Left lobe of liver (tissue), 2 donors: ENCODE measurements at places on chromosomes 12 and 14. TPM values are rescaled to one million over a fixed set of nuclear protein-coding genes. Genes with fewer than 3 reads are reported as not detected.
A peak's percentile ranks its signal among the peaks of the same experiment; 100 is the strongest.

The DBX2 gene
- not detected for total RNA-seq

The HPD gene
- total RNA-seq: 1,410 TPM

The MIP gene
- 0.60 TPM for total RNA-seq

The LPAR5 gene
- total RNA-seq: 0.88 TPM

The SIX4 gene
- 0.10 TPM for total RNA-seq

The SLC38A4 gene
- 518 TPM for total RNA-seq

The OR2AP1 gene
- total RNA-seq: not detected

The CEP290 gene
- total RNA-seq: 3.4 TPM

The LRRC10 gene
- total RNA-seq: not detected

The KRT82 gene
- not detected for total RNA-seq

GRCh38 chr12:56863789-56864188 is 70.4 kb downstream of the SDR9C7 start:
- DNase-seq: no peak

DNA sequence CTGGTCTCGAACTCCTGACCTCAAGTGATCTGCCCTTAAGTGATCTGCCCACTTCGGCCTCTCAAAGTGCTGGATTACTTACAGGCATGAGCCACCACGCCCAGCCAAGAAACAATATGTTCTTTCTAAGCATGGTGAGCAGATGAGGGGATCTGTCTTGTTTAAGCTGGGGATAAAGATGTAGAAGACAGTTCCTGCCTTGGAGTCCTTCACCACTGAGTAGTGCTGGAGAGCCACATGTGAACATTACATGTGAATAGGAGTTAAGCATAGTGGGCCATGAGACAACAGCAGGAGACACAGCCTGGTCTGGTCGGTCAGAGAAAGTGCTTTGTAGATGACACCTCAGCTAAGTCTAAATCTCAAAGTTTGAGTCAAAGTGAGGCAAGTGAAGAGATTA is 26.0 kb downstream of the TMBIM6 start:
- DNase-seq: no peak

DNA sequence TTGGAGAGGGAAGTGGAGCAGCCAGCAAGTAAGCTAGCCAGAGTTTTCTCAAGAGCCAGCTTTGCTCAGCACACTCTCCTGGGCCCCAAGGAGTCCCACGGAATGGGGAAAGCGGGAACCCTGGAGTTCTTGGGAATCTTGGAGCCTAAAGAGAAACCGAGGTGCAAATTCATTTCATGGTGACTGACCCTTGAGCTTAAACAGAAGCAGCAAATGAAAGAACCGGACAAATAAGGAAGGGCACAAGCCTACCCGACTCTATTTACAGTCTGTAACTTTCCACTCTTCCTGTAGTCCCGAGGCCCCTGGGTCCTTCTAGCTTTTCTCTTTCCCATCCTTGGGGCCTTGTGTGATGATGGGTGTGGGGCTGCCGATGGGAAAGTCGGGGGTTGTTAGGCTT is 18.1 kb upstream of the TIGAR start:
- DNase-seq: no peak

GRCh38 chr12:7451756-7452155 is 7.8 kb upstream of the CD163L1 start:
- DNase-seq: no peak

DNA sequence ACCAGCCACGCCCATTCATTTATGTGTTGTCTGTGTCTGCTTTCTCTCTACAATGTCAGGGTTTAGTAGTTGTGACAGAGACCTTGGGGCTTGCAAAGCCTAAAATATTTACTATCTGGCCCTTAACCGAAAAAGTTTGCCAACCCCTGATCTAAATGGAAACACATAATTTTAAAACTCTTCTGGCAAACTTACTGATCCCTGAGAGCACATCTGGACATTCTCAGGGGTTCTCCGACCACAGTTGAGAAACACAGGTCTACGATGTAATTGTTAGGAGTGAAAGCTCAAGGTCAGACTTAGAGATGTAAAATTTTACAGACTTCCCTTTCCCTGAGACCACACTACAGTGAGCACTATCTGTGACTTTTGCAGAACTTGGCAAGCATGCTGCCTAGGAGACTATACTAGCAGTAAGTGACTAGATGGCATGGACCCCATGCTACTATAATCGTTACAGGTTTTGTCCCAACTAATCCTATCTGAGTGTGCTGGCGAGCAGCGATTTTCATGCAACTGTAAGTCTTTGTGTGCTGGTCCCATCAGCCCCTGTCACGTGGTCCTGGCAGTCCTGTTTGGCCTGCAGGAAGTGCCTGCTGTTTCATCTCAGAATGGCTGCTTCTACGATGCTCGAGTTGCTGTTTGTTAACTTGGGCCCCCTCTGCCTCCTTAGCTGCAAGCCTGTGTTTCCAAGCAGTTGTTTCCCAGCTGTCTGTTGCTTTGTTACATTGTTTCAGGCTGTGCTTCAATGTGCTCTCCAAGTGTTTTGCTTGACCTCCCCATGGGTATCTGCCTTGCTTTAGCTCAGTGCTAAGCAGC is 21.6 kb downstream of the TMTC2 start:
- DNase-seq: no peak

DNA sequence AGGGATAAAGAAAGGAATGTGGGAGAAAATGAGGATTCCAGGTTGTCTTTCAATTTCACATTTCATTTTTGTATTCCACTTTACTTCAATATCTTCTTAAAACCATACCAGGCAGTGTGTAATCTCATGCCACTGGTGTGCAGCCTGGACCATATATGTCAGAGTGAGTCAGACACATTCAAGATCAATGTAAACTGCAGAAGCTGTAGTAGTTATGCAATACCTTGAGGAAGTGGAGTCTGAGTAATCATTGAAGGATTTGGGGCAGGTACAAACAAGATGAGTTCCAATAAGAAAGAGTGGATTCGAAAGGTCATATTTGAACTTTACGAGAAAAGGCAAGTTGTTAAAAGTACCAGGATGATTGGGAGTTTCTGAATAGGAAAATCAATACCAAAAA is 14.1 kb downstream of the PLCZ1 start:
- DNase-seq: no peak

DNA sequence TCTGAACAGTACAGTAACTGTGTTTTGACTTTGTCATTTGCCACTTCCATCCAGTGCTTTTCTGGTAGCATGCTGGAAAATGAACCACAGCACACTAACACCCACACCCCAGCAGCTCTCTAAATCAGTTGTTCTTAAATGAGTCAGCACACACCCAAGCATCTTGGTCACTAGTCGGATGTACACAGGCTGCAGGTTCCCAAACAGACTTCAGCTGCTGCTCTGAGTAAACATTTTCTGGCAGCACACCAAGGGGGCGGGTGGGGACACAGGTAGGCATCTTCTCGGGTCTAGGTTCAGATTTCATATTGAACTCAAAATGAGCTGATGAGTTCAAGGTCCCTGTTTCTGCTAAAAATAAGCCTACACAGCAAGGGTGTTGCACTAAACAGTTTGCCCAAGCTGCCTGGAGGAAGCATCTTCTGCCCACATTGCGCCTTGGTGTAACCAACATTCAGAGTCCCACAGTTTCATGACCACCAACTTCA is 39.8 kb downstream of the IFNG start:
- no peak for DNase-seq

DNA sequence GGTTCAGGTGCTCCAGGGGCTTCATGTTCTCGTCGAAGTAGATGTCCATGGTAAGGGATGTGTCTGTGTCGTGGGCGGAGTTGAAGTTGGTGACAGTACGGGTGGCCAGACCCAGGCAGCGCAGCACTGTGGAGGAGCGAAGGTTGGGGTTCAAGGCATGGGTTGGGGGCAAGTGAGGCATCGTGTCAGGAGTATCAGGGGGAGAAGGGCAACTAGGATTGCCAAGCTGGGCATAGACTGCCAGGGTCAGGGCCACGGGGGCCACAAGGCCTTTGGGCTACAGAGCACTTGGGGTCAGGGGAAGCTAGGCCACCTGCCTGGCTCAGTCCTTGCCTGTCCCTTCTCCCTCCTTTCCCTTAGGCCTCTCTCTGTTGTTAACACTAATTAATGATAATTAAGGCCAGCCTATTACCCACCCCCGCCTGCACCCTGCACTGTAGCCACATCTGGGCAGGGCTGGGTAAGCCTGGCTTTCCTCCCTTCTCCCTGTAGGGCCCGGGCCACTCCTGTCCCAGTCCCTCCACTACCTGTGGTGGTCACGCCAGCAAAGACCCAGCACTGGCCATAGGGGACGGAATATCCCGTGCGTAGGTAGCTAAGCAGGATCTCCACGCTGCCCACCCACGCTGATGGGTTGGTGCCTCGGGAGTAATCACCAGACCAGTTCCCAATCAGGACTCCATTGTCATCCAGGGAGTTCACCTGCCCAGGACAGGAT is 4.3 kb downstream of the TGM1 start:
- DNase-seq: no peak

DNA sequence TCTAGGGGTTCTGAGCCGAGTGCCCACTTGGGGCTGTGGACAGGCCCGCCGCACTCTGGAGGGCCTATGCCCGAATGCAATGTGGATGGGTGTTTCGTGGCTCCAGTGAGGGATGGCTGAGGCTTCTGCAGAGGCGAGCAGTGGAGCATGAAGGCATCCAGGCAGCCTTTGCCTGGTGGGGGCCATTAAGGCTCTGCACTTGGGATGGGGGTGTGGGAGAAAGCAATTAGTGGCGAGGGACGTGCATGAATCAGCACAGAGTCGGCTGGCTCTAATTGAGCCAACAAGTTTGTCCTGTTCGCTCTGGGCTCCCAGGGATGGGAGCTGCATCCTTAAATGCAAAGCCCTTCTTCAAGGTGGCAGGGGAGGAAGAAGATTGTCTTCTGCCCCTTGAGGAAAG is 346.9 kb upstream of the FKBP4 start:
- DNase-seq: no peak

- DNase-seq: no peak
Observed at GRCh38 chr14:89619596-89619995, 202.6 kb upstream of the FOXN3 start.

GRCh38 chr12:103986829-103987228 is 21.2 kb downstream of the TDG start:
- DNase-seq: no peak

- no peak for DNase-seq
Observed at GRCh38 chr14:87170179-87170578, 822.8 kb downstream of the GALC start.

- DNase-seq: no peak
Observed at GRCh38 chr12:9711664-9712063, 21.2 kb downstream of the CLECL1 start.

DNA sequence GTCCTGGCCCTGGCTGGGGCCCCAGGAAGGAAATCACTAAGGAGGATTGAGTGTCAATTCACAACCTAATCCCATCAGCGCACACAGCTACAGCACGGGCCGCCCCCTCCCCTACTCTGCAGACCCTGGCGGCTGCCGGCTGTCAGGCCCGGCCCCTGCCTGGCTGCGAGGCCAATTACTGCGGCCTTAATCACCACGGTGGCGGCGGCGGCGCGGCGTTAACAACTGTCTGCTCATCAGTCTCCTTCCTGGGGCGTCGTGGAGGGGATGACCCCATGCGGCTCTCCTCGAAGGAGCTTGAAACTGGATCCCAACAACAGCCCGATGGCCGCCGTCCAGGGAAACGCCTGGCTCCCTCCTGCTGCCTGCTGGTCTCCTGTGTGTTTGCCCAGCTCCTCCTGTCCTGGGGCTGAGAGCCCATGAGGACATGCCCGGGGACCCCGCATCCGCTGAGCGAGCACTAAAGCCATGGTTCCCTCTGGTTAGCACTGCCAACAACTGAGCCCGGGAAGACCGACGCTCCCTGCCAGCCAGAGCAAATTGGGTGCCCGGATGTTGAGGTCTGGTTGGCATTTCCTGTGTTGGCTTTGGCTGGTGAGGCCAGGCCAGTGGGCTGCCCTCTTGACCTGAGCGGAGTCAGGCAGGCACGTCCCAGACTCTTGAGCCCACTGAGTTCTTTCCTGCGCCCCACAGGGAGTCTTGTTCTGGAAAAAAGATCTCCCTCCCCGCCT is 21.8 kb upstream of the EIF2B2 start:
- DNase-seq: no peak

GRCh38 chr12:49705479-49706134 is 1.6 kb downstream of the FMNL3 start:
- no peak for DNase-seq

- peak; percentile 52 for DNase-seq
Observed at GRCh38 chr12:64699504-64700115, 59.6 kb downstream of the GNS start.

- DNase-seq: no peak
Observed at GRCh38 chr14:94058128-94058673, 22.8 kb downstream of the DDX24 start.
